Stromal cell of bone marrow (primary cell): ENCODE measurements at places on chromosomes 4 and X.

DNA sequence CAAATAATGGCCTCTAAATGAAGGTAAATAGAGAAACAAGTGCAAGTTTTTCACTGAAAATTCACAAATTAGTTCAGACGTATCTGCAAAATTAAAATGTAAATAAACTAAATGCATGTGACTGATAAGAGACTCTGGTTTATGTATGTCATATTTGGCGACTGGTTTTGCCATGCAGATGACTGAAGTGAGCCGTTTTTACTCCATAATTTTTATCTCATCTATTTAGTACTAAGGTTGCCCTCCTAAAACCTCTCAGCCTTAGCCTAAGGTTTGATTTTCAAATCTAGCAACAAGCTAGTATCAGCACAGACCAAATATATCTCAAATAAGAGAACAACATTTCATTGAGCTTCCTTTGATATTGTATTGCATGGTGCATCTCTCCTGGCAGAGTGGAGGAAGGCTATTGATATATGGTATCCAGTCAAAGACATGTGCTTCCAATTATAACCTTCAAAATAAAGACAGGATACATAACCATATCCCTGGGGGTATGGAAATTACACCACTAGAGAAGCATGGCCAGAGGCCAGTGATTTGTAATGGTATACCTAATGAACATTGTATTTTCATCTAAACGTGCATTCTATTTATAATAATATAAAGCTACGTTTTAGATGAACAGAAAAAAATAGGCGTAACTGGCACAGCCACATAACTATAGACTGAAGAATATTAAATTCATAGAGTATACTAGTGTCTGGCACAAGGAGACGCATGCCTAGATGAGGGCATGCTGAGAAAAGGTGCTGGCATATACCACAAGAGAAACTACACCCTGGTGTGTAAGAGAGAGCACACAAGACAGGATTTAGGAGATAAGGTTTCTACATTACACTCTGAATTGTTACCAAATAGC, 392.6 kb upstream of the INTU start:
- DNase-seq, result no peak

DNA sequence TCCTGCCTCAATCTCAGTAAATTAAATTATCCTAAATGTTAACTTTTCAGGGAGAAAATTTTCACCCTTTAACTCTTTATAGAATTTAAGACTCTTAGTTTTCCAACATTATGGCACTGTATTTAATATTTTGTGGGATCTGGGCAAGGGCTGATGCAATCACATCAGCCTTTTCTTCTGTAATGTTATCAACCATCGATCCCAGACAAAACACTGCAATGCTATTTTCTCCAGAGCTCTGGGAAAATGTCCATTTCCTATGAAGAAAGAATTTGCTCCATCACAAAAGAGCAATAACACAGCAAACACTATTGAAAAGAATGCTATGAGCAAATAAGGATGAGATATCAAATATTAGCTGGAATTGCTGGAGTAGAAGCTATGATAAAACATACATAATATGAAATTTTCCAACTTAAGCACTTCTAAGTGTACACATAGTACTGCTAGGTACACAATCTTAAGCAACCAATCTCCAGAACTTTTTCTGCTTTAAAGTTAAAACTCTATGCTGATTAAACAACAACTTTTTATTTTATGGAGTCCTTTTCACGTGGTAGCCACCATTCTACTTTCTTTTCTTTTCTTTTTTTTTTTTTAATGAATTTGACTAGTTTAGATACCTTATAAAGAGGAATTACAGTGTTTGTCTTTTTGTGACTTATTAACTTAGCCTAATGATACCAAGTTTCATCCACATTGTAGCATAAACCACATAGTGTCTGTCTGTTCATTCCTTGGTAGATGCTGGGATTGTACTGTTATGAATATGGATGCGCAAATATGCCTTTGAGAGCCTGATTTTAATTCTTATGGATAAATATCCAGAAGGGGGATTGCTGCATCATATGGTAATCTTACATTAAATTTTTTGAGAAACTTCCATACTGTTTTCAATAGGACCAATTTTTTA, 43.6 kb downstream of the UGT2A3 start:
- DNase-seq, result no peak

DNA sequence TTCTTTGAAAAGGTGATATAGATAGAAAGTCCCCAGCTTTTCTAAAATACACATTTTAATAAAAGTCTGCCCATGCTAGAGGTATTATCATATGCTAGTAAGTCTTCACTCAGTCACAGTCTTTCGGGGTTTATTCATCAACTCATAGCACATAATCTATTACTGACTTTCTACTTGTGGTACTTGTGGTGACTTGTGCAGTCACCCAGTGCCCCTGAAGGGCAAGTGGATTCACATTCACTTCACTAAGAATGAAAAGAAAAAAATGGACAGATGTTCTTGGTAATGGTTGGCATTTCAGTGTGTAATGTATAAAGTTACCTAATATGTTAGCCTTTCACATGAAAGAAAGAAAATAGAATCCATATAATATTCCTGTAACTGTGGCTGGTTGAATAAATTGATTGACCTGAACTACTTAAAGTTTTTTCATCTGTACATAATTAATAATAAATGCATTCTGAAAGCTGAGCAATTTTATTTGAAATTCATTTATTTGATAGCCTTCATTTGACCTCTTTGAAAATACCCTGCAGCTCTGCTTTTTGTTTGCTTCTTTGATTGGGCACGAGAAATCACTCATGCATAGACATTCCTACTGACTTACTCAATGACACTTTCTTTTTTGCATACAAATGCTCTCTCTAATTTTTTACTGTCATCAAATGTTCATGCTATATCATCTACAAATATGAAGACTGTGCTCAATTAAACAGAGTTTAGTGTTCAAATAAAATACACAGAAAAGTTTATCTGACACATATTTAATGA, 39.5 kb upstream of the ZNF330 start:
- DNase-seq, result no peak

GRCh38 chrX:37455381-37455780, 106.2 kb downstream of the PRRG1 start:
- DNase-seq, result no peak

DNA sequence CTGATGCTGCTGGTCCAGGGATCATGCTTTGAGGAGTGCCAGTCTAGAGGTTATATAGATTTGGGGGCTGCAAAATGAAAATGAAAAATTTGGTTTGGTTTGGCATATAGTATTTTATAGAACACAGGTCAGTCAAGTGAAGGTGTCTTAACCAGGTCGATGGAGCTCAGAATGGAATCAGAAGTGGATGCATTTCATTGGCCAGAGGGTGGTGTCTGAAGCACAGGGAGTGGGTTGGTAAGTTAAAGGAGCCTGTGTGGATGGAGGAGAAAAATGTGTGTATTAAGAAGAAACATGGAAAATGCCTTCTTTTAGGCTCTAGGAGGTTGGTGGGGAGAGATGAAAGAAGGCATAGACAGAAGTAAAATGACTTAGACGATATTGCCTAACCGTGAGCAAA, 8.6 kb downstream of the GALNT7 start:
- no peak for DNase-seq

- DNase-seq, result no peak
Observed at GRCh38 chrX:2609431-2610238, 81.5 kb upstream of the CD99 start.

DNA sequence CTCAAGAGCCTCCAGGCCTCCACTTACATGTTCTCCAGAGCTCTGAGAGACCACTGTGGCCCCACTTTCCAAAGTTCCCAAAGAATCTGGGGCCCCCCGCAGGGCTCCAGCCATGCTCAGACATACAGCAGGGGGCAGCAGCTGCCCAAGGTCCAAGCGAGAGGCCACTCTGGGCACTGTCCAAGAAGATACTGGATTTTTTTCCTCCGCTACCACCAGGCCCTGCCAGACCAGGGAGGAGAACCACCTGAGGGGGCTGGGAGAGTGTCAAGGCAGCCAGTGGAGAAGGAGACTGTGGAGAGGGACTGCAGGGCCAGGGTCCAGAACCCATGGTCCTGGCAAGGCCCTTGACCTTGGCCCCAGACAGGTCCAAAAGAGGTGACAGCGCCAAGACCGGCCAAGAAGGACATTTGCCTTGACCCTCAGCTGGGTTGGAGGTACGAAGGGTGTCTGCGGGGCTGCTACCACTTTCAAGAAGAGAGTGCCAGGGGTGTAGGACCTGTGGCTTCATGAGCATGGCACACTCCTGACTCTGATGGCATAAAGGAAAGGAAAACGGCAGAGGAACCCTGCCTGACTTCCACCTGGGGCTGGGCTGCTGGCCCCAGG, 5.3 kb downstream of the EMD start:
- DNase-seq, result no peak

DNA sequence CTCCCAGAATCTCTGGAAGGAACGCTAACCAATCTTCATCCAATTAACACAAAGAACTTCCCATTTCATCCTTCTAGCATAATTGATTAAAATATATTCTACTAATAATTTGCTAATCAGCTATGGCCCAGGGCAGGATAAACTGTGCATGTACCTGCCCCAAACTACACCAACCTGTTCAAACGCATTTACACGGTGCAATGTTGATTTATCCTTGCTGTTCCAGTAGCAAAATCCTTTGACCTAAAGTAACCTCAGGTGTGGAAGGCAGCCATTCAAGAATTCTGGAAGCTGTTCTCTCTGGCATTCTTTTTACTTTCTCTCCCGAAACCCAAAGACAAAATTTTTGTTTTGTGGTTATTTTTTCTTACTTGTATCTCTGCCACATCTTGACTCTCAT, 309.4 kb downstream of the ZNF674 start:
- DNase-seq, result no peak

GRCh38 chr4:183395395-183395794, 49.0 kb upstream of the CDKN2AIP start:
- no peak for DNase-seq

GRCh38 chrX:44080083-44080482, 106.9 kb upstream of the NDP start:
- DNase-seq, result no peak

- no peak for DNase-seq
Observed at GRCh38 chr4:177367336-177367735, 57.7 kb downstream of the NEIL3 start.

DNA sequence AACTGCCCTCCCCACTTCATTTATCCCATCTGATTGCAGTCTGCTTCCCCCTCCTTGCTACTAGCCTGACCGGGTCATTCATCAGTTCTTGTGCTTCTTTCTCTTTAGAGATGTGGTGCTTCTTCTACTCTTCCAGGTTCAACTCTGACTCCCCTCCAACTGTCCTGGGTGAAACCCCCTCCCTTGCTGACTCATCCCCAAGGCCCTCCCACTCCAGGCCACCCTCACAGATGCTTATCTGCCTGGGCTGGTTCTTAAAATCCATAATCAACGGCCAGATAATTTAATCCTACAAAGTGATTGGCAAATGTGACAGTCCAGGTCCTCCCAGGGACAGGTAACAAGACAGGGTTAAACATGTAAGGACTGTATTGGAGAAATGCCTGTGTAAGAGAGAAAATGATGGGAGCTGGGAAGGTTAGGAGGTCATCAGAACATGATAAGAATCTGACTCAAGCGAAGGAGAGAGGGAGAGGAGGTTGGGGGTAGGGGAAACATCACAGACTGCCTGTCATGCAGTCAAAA, 182.8 kb upstream of the C1QTNF7 start:
- no peak for DNase-seq

DNA sequence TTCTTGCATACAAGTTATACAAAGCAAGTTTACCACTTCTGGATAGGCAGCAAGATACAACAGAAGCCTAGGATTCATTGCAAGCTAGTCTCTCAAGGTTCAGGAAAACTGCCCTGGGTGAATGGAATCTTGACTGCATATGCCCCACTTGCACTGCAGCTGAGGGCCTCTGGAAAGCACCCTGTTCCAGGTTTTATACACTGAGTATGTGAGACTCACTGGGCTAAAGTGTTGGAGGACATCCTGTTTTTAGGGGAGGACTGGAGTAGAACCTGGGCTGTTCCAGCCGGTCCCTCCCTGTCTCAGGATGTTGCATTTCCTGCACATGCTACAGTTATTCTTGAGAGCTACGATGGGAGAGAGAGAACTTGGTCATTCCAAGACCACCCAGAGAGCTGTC, 168.5 kb upstream of the NUDT6 start:
- no peak for DNase-seq

DNA sequence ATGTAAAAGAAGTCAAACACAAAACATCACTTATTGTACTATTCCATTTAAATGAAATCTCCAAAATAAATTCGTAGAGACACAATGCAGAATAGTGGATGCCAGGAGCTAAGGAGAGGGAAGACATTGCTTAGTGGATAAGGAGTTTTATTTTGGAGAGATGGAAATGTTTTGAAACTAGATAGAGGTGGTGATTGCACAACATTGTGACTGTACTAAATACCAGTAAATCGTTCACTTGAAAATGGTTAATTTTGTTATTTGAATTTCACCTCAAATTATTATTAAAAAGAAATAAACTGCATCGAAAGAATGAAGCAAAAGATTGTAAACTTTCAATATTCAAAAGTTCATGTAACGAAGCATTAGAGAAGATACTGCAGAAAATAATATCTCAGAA, 9.7 kb upstream of the ACSL4 start:
- no peak for DNase-seq
